ENCODE measurements at places on chromosomes 5 and 9. TPM values are rescaled to one million over a fixed set of nuclear protein-coding genes. Genes with fewer than 3 reads are reported as not detected.

Gene CDC20B
- total RNA-seq, result not detected

- no peak for DNase-seq
Observed at GRCh38 chr5:81838307-81838906, 87.5 kb upstream of the SSBP2 start.

Gene RGP1
- total RNA-seq, result 21.5 TPM

Gene CER1
- total RNA-seq, result not detected

DNA sequence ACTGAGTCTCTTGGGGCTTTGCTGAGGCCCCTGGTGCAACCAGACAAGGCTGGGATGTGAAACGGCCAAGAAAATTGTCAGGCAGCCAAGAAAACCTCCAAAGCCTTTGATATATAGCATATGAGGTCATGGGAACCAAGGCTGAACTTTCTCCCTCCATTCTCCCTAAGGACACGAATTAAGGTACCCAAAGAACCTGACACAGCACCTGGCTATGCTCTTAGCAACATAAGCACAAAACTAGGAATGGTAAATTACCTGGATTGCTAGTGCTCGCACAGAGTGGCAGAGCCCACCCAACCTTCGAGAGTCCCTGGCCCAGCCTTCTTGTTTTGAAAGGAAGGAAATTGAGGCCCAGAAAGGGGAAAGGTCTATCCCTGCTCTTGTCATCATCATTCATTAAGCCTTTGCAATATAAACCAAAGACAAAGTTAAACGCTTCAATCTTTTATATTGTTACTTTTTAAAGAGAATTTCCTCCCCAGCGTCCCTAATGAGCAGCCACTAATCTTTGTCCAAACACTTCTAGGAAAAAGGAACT is 220.0 kb upstream of the NR4A3 start:
- no peak for DNase-seq

GRCh38 chr9:2229109-2229721 is 214.1 kb downstream of the SMARCA2 start:
- no peak for DNase-seq

DNA sequence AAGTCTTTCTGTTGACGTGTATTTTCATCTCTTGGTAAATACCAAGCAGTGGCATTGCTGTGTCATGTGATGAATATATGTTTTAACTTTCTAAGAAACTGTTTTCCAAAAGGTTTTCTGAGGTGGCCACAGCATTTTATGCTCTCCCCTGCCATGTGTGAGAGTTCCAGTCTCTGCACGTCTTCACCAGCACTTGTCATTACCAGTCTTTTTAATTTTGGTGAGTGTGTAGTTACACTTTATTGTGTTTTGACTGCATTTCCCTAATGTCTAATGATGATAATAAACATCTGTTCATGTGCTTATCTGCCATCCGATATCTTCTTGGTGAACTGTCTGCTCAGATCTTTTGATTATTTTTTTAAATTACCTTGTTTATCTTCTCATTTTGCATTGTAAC is 27.4 kb upstream of the GADD45G start:
- DNase-seq, result no peak

DNA sequence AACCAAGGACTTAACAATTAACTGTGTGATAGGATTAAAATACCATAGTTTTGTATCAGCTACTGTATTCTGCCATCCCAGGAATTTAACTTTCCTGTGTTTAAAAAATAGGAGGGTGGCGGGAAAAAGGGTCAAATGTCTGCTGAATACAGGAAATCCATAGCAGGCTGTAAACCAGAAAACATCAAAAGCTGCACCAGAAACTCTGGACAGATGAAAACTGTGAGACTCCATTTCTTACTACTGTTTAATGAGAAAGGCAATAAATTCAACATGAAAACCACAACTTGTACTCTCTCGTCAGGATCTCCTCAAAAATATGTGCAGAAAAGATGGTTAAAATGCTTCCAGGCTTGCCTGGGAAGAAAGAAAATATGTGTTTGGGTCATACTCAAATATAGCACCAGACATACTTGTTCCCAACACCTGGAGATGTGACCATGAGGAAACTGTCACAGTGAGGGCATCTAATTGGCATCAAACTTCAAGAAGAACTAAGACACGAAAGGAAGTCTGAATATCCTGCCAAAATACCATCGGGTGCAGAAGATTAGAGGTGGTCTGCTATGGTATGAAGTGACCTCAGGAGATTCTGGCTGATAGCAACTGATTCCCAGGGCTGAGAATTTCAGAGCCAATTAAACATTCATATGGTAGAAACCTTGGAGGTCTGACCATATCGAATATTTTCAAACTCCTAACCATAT is 164.7 kb upstream of the TARS1 start:
- no peak for DNase-seq

GRCh38 chr9:786405-786804 is 55.1 kb upstream of the DMRT1 start:
- no peak for DNase-seq

- DNase-seq, result no peak
Observed at GRCh38 chr9:4857163-4857810, 64.5 kb downstream of the RCL1 start.

- DNase-seq, result no peak
Observed at GRCh38 chr5:127995556-127995955, 88.0 kb upstream of the SLC12A2 start.

DNA sequence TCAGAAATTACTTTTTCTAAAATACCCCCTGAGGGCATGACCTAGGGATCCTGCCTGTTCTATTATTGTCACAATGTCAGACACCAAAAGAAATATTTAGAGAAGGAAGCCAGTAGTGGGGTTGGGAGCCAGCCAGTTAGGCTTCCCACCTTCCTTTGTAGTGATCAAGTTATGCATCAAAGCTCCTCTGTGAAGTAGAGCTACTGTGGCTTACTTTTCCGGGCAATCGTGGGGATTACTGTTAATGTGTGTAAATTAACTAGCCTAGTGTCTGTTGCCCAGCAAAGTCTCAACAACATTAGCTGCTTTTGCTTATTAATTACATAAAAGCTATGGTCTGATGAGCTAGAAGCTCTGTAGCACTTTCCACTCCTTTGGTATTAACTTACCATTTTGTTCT is 109.0 kb upstream of the PCAT7 start:
- no peak for DNase-seq

GRCh38 chr9:113219969-113220368 is 1.1 kb downstream of the FKBP15 start:
- DNase-seq, result no peak

Gene WWC1
- 121 TPM for total RNA-seq

DNA sequence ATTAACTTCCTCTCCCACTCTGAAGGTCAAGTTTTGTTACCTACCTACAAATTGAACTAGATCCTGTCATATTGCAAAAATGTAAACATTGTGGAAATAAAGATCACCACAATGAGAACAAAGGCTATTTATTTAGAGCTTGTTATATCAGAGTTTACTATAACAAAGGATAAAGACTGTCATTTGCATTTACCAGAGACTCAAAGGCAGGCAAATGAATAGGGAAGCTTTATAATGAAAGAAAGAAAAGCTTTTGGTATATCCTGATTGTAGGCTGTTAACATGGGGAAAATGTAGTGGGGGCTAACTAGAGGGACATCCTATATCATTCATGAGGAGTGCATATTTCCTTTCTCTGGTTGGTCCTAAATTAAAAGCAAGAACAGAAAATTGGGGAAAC is 403.5 kb upstream of the TYRP1 start:
- DNase-seq, result no peak

- no peak for DNase-seq
Observed at GRCh38 chr9:7907551-7908337, 108.2 kb upstream of the DMAC1 start.

- DNase-seq, result no peak
Observed at GRCh38 chr5:135212361-135213026, 178.5 kb upstream of the PITX1 start.

Gene PCDHAC2
- total RNA-seq, result 0.48 TPM

DNA sequence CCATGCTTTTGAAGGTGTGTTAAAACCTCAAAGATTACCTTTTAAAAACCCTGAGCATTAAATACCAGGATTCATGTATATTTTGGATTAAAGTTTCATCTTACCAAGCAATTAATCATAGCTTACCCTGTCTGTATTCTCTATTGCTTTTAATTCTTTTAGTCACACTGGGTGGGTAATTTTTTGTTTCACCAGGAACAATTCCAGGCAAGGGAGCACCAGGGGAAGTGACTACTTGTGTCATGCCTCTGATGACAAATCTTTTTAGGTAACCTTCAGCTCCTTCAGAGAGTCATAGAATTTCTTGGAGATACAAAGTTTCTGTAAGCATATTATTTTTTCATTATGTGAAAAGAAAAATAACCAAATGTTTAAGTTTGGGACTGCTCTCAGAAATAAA is 33.4 kb upstream of the ANXA1 start:
- no peak for DNase-seq

GRCh38 chr9:2826291-2826690 is 17.6 kb downstream of the PUM3 start:
- DNase-seq, result no peak

- DNase-seq, result no peak
Observed at GRCh38 chr5:79191457-79191856, 44.5 kb upstream of the JMY start.

Gene COMMD10
- total RNA-seq, result 32.0 TPM

- DNase-seq, result no peak
Observed at GRCh38 chr5:93715761-93716160, 25.6 kb downstream of the POU5F2 start.

Gene LURAP1L
- 46.6 TPM for total RNA-seq

Gene SPINK5
- total RNA-seq, result 5.6 TPM

Gene CDX1
- 0.33 TPM for total RNA-seq

- DNase-seq, result no peak
Observed at GRCh38 chr9:122228568-122229484, at the start of gene LHX6. LHX6 (minus strand) TSS chr9:122228957; CDS start chr9:122228740, 217 bp downstream.

- DNase-seq, result no peak
Observed at GRCh38 chr9:13718539-13718938, 439.0 kb upstream of the MPDZ start.

Gene TXNDC8
- not detected for total RNA-seq

DNA sequence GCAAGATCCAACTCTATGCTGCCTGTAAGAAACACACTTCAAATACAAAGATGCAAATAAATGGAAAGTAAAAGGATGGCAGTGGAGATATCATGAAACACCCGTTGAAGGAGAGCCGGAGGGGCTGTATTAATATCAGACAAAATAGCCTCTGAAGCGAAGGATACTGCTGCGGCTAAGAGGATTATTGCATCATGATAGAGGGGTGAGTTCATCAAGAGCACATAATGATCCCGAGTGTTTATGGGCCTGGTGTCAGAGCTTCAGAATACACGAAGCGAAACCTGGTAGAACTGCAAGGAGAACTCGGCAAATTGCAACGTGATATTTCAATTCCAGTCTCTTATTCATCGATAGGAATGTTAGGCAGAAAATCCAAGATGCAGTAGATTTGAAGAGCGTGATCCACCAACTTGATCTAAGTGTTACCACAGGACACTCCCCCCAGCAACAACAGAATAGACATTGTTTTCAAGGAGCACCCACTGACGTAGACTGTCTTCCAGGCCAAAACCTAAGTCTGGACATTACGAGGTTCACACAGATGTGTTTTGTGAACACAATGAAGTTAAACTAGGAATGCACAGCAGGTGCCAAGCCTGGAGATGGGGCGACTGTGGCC is 27.7 kb upstream of the QSOX2 start:
- DNase-seq, result no peak

DNA sequence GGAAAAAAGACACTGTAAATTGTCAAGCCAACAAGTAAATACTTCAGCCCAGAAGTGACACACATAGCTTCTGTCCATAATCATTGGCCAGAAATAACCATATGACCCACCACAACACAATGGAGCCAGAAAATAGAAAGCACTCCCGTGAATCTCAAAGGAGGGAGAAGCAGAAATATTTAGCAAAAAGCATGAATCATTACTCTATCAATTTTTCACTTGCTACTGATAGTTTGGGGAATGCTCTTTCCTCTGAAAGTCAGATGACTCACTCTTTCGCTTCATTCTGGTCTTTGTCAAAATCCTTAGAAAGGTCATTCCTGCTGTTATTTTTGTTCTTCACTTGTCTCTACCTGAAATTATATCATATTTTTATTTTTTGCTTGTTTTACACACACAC is 312.6 kb downstream of the TMEM232 start:
- DNase-seq, result no peak

Gene CAMK2A
- not detected for total RNA-seq

DNA sequence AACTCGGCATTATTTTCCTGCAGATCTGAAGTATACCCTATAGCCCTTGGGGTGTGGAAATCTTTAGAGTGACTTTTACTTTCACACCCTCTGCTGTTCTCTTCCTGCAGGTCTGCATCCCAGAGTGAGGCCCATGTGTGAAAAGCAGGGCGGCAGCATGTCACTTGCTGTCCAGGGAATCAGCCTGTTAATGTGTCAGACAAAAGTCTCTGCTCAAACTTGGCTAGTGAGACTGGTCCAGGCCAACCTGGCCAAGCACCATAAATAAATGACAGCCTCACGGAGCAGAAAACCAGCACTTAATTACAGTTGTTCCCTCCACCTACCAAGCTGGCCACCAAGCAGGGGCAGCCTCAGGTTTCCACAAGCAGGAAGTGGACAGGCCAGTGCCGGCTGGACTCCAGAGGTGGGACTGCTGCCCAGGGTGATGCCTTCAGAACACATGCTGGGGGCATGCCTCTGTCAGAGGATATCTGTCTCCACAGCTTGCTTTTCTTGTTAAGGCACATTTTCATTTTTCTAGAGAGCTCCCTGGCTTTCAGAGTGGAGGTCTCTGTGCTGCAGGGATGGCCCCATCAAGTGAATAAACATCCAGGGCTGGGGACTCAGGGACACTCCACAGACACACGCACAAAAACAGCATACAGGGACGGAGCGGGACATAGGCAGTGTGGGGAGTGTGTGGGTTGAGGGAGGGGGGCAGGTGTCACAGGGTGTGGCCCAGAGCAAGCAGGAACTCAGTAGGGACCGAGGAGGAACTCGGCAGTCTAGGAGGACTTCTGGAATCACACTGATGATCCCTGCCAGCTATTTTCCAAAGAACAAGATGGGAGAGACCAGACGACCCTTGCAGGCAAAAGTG is 243.8 kb upstream of the IRX1 start:
- no peak for DNase-seq

Gene BHMT
- total RNA-seq, result 0.88 TPM

DNA sequence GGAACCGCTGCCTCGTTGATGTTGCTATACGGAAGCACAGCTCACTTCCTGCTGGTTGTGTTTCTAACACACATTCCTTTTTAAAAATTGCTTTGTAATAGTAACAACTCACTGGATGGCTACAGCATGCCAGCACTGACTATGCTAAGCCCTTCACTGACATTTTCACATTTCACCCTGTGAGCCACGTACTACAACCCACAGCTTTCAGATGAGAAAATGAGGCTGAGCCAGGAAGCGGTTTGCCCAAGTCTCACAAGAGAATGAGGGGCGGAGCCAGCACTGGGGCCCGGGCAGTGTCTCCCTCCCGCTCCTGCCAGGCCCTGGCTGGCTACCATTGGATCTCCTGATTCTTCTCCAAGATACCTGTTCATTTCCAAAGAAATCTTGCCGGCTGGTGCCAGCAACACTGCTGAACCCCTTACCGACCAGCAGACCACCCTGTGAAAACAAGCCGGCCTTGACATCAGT is 38.3 kb downstream of the FAM78A start:
- peak; percentile 23 for DNase-seq

GRCh38 chr9:13841746-13842462 is 472.0 kb downstream of the NFIB start:
- DNase-seq, result no peak

GRCh38 chr9:73199886-73200285 is 48.2 kb downstream of the ANXA1 start:
- no peak for DNase-seq

Gene PSMB7
- total RNA-seq, result 364 TPM

- DNase-seq, result no peak
Observed at GRCh38 chr5:154015071-154015693, 23.5 kb downstream of the FAM114A2 start.

GRCh38 chr5:32790411-32790951 is 79.4 kb downstream of the NPR3 start:
- DNase-seq, result no peak
